NCI-H2171 (cell line): ENCODE measurements at places on chromosomes 7 and 10.

DNA sequence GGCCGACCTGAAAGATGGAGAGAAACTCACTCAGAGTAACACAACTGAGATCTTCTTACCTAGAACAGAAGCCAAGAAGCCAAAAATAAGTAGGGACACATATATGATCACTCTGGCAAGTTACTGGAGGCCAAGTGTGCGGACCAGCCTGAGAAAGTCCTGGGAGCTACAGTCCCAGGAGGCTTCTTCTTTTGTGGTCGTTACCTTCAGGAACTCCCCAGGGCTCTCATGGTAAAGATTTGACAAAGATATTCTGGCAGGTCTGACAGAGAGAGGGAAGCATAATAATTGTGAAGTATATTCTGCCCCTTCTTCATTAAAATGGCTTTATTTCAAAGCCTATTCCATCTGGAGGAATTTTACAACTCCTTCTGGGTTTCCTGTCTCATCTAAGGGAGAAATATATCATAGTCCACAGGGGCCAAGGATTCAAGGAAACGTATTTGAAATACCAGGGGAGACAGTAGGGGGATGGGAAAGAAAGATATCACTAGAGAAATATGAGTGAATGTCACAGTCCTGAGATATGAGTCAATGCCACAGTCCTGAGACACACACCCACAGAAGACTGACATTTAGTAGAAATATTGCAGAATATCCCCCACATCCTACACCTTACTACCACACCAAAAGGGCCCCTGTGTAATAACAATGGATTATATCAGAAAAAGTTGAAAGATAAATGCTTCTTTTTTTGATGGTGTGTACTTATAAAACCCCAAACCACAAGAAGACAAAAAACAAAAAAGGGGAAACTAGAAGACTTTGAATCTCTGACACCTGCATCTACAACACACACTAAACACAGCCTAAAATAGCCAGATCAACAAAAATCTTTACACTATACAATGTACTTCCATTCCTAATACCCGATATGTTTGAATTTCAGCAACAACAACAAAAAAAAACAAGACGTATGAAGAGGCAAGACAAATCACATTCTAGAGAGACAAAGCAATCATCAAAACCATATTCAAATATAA lies 594.2 kb upstream of the NRG3 start:
- no peak for DNase-seq

DNA sequence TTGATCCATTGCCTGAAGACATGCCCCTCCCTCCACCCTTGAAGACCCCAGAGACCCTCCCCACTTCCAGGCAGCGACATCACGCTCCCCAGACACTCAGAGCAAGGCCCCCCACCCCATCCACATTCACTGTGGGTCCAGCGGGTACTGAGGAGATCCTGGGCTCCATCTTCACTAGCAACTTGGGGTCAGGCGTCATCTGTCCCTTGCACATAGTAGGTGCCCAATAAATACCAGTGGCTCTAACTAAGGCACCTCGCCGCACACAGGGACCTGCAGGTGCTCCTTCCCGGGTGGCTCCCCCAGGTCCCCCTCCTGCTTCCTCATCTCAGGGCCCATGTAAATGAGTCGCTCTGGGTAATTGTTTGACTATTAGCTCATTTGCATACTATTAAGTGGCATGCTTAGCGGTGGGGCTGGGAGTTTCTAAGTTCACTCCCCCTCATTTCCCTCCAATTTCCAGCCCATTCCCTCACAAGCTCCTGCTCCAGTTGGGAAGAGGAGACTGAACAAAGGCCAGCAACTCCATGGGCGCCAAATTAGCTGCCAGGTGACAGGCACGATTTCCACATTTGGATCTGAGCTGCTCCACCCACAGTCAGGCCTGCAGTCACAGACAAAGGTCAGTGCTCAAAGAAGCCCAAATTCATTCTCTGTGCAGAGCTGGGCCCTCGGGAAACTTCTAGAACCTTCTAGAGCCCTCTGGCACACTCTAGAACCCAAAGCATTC lies 29.7 kb downstream of the EBF3 start:
- DNase-seq: no peak

DNA sequence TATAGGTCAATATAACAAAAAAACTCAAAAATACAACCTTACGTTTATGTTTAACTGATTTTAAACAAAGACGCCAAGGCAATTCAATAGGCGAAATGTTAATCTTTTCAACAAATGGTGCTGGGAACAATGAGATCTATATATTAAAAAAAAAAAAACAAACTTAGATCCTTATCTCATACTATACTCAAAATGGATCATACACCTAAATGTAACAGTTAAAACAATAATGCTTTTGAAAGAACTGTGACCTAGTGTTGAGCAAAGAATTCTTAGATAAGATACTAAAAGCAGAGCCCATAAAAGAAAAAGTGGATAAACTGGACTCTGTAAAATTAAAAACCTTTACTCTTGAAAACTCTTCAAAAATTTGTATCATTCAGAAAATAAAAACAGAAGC lies 8.6 kb downstream of the TMEM168 start:
- no peak for DNase-seq

- DNase-seq: no peak
These were observed 31.1 kb upstream of the TMEM273 start for GRCh38 chr10:49219248-49219647.

GRCh38 chr7:2299131-2299829 lies 15.0 kb downstream of the SNX8 start:
- DNase-seq: no peak
